ENCODE measurements at places on chromosomes 1 and 21.

- DNase-seq, result no peak
These were observed 22.1 kb downstream of the MRAP start for GRCh38 chr21:32320726-32321125.

GRCh38 chr21:28136656-28137255, 855.9 kb downstream of the LTN1 start:
- no peak for DNase-seq

GRCh38 chr21:42534421-42535378, 21.0 kb downstream of the SLC37A1 start:
- peak; percentile 58 for DNase-seq

DNA sequence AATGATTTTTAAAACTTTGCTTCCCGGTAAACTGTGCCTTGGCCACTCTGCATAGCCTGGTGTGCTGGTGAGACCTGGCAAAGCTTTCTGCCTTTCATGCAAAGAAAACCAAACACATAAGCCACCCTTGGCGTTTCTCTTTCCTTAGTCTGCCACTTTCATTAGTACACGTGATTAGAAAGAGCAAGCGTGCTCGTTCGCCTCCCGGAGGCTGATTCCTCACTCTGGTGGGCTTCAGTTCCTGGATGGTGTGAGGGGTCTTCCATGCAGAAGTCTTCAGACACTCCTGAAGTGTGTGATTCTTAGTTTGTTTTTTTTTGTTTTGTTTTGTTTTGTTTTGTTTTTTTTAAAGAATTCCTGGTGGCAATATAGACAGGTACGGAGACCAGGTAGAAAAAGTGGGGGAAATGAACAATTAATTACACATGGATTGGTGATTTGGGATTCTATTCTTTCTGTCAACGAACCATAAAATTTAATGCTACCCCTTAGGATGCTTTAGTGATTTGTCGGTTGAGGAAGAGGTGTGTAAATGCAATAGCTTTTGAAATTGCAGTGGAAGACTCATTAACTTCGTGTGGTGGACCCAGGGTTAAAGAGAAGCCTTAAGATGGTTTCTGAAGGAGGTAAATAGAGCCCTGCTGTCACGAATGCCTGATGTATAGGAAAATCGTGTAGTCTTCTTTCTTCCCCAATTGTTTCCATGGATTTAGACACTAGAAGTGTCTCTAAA, 2.1 kb downstream of the GALNT2 start:
- DNase-seq, result peak; percentile 41

GRCh38 chr1:165807613-165808012, 19.8 kb upstream of the UCK2 start:
- no peak for DNase-seq

DNA sequence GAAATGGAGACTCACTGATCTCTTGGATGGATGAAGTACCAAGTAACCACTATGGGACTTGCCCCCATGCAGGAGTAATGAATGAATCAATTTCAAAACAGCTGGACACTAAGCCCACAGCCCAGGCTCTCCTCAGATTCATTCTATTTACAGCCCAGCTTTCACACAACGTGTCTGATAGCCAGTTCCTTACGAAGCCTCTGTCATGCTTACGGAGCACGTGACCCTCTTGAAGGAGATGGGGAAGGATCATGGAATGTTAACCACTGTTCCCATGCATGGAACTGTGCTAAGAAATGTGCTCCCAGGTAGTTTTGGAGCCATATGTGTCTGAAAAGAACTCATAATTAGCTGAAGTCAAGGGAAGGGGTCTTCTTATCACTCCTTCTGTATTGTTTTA, 124.1 kb downstream of the KIF26B start:
- DNase-seq, result no peak

GRCh38 chr1:29121516-29121935, 2.2 kb downstream of the TMEM200B start:
- DNase-seq, result no peak

DNA sequence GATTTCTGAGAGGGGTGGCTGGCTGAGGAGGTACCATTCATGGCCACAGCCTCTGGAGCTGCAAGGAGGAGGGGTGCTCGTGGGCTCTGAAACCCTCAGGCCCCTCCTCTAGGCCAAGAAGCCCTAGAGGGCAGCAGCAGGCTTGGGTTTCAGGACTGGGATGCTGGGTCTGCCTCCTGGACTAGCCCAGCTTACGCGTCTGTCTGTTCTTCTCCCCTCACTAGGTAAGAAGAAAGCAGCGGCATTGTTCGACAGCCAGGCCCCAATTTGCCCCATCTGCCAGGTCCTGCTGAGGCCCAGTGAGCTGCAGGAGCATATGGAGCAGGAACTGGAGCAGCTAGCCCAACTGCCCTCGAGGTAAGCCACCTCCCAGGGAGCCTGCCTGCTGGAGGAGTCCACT, 60.3 kb downstream of the TMEM53 start:
- no peak for DNase-seq

- no peak for DNase-seq
These were observed at the start of gene FMOD for GRCh38 chr1:203351037-203351625. Gene FMOD (minus strand): TSS chr1:203351122. CDS start chr1:203348270, 2,852 bp downstream.

DNA sequence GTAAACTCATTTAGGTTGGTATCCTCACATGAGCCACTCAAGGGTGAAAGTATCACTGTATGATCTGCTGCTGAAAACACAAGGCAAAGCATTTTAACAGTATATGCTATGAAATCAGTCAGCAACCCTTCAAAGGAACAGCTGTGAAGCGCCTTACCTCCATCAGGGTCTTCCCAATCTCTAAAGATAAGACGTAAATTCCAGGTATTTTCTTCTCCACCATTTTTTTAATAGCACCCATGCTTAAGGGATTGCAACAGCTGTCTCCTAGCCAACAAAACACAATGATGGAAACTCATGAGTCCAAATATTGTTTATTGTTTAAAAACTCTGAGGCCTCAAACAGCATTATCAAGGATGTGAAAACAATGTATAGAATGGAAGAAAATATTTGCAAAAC, 4.8 kb downstream of the PPT1 start:
- DNase-seq, result no peak

DNA sequence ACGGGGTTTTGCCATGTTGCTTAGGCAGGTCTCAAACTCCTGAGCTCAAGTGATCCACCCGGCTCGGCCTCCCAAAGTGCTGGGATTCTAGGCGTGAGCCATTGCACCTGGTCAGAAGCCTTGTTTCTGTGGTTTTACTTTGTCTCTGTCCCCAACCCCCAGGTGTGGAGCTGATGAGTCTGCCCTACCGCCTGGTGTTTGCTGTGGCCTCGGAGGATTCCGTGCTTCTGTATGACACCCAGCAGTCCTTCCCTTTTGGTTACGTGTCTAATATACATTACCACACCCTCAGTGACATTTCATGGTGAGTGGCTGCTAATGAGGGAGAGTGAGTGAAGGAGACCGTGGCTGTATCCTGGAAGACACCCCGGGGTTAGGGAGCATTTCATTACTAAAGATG, 26.1 kb downstream of the CHAF1B start:
- no peak for DNase-seq

DNA sequence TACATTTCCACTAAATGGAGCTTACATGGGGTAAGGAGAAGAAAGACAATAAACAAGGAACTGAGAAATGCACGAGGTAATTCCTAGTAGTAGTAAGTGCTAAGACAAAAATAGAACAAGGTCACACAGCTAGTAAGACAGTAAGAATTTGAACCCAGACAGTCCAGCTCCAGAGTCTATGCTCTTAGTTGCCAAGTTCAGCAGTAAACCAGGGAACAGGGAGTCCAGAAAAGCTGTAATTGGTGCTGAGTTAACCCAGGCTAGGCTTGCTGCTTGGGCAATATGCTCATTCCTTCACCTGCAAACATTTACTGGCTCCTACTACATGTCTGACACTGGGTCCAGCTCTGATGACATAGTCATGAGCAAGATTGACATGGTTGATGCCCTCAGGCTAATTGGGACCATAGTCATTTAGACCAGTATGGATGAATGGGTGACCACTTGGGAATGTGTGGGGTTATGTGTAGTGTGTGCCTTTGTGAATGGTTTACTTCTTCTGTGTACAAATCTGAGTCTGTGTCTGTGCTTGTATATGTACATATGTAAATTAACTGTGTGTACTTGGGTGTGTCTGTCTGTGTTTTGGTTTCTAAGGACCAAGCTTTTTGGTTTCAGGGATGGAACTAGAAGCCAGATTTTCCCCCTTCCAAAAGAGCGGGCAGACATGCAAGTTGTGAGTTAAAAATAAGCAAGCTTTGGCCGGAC, 2.0 kb downstream of the GPX7 start:
- peak; percentile 34 for DNase-seq

DNA sequence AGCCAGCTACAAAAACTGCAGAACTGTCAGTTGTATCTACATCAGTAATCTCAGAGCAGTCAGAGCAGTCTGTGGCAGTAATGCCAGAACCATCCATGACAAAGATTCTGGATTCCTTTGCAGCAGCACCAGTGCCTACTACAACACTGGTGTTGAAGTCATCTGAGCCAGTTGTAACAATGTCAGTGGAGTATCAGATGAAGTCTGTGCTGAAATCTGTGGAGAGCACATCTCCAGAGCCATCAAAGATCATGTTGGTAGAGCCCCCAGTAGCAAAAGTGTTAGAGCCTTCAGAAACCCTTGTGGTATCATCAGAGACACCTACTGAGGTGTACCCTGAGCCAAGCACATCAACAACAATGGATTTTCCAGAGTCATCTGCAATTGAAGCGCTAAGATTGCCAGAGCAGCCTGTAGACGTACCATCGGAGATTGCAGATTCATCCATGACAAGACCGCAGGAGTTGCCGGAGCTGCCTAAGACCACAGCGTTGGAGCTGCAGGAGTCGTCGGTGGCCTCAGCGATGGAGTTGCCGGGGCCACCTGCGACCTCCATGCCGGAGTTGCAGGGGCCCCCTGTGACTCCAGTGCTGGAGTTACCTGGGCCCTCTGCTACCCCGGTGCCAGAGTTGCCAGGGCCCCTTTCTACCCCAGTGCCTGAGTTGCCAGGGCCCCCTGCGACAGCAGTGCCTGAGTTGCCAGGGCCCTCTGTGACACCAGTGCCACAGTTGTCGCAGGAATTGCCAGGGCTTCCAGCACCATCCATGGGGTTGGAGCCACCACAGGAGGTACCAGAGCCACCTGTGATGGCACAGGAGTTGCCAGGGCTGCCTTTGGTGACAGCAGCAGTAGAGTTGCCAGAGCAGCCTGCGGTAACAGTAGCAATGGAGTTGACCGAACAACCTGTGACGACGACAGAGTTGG, 7.3 kb downstream of the SON start:
- DNase-seq, result no peak

DNA sequence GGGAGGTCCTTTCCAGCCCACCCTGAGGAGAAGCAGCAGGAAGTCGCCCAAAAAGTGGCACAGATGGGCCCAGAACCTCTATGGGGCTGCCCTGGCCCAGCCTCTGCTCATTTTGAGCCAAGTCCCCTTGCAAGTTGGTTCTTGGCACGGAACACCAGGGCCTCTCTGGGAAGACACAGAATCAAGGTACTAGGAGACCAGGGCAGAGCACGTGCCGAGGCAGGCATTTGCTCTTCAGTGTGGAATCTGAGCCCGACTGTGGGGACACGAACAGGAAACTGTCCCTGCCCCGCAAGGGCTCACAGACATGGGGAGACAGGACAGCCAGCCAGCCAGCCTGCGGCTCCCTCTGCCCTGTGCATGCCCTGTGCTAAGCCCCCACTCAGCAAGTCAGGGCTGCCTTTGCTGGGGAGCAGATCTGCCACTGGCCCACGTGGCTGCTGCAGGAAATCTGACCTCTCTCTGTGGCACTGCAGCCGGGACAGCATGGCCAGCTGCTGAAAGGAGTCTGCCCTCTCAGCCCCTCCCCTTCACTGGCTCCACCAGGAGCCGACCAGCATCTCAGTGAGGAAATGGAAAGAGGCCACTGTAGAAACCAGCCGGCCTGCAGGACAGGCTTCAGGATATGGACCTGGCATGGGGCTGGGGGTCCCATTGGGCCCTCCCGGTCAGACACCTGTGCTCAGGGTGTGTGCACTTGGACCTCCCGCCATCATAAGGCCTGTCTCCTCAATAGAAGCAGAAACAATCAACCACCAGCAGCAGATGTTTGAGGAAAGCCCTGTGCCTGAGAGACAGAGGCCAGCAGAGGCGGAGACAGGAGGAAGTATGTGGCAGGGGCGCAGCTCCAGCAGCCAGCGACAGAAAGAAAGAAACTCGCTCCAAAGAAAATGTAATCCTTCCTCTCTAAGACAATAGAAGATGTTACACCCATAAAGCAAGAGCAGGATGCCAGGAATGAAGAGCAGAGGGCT, 3.7 kb downstream of the ARHGEF16 start:
- DNase-seq, result no peak

GRCh38 chr1:44501047-44501890, 96.2 kb downstream of the RNF220 start:
- DNase-seq, result no peak

DNA sequence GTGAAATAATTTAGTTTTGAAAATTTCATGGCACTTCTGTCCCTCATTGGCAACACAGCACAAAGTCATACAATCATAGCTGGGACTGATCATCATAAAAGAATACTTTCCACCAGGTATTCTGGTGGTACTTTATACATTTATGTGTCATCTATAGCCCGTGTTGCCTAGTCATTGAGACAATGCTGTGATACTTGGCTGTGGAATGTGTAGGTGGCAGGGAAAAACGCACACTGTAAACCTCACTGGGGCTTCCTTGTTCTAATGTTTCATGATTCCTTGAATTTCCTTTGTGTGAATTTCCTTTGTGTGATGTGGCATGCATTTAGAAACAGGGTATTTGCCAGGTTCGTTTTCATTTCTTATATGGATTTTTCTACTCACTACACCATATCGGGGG, 118.3 kb downstream of the FMN2 start:
- DNase-seq, result no peak

GRCh38 chr1:111754984-111755330, 744 bp upstream of the DDX20 start:
- no peak for DNase-seq

- peak; percentile 14 for DNase-seq
These were observed 878 bp downstream of the OR11L1 start for GRCh38 chr1:247840818-247841217.

DNA sequence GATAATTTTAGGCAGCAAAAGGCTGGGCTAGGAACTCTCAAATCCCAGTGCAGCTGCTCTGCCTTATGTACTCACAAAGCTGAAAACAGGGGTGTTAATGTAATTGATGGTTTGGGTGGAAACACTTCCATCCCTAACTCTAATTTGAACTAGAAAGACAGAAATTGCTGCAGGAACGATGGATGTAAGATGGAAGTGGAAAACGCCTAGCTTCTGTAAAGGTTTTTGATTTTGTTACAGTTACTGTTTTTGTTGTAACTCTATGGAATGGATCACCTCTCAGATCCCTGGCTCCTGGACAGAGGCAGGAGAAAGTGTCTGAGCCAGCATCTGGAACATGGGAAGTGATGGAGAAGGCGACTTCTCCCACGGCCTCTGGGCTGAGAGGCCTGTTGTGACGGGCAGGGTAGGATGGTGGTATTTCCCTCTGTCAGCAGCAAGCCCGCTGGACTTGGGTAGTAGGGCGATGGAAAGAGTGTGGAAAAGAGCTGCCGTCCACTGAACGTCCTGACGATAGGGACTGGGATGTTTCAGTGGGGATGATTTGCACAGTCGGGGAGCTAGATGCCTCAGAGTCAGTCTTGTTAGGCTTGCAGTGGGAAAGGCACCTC, 1.6 kb downstream of the TRAF5 start:
- DNase-seq, result no peak

DNA sequence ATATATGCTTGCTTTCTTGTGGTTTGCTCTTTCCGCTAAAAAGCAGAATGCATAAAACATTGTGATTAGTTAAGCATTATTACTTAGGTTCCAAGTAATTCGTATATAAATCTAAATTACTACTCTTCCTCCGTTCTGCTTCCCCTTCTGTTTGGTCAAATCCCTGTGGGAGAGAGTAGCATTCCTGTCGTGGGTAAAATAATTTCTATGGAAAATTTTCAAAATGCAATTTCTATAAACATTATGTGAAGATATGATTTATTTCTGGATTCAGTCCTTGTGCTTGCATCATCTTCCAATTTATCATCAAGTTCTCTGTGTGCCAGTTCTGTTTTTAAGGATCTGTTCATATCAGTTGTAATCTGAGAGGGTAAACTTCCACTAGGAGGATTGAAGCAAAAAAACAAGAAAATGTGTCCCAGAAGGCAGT, 7.2 kb upstream of the WARS2 start:
- DNase-seq, result no peak

All from KBM-7 (cell line).